ENCODE measurements at places on chromosomes 12 and 14.

GRCh38 chr14:93239869-93240677 is 33.0 kb downstream of the UBR7 start:
- no peak for DNase-seq

DNA sequence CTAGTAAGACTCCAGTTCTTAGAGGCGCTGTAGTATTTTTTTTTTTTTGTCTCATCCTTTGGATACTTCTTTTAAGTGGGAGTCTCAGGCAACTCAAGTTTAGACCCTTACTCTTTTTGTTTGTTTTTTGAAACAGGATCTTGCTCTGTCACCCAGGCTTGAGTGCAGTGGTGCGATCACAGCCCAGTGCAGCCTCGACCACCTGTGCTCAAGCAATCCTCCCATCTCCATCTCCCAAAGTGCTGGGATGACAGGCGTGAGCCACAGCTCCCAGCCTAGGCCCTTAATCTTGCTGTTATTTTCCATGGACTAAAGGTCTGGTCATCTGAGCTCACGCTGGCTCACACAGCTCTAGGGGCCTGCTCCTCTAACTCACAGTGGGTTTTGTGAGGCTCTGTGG is 21.3 kb downstream of the GPRC5A start:
- no peak for DNase-seq

DNA sequence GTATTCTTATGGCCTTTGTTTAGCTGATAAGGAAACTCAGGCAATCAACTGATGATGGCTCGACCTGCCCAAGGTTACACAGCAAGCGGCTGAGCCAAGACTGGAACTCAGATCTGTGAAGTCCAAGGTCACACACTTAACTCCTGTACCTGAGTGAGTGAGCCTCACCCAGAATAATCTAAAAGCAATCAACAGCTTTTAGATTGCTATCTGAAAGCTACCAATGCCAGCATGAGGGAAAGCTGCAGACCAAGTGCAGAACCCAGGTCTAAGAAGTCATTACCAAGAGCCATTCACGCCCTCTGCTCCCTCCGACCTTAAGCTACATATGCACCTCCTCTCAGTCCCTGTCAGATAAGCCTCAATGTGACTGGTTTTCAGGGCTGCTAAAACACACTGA is 12.1 kb downstream of the APPL2 start:
- no peak for DNase-seq

GRCh38 chr14:75295491-75296345 is 17.1 kb downstream of the FOS start:
- DNase-seq, result peak; percentile 76

DNA sequence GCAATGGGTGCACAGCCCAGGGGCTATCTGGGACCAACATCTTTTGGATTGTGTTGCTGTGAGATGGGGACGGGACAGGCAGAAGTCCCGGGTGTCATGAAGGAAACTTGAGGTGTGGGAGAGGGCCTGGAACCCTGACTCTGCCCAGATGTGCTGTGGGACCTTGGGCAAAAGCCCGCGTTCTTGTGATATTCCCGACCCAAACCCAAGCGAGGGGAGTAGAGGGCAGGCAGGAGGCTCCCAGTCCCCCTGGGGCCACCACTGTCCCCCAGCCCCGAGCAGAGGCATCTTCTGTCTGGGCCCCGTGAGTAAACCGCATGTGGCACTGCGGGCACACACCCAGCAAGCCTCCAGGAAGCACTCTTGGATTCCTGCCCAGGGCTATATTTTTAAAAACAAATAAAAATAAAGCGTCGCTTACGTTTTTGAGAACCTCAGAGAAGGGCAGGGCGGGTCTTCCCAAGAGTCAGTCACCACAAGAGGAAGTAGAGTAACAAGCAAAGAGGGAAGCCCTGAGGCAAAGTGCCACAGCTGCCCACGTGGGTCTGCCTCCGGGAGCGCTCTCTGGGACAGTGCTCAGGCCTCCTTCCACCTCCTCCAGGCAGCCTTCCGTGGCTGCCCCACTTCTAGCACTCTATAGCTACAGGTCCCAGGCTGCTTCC is 39.5 kb downstream of the BEGAIN start:
- peak; percentile 43 for DNase-seq

- no peak for DNase-seq
Observed at GRCh38 chr12:91695964-91696363, 449.7 kb downstream of the BTG1 start.

GRCh38 chr14:68269136-68269927 is 449.8 kb downstream of the RAD51B start:
- no peak for DNase-seq

DNA sequence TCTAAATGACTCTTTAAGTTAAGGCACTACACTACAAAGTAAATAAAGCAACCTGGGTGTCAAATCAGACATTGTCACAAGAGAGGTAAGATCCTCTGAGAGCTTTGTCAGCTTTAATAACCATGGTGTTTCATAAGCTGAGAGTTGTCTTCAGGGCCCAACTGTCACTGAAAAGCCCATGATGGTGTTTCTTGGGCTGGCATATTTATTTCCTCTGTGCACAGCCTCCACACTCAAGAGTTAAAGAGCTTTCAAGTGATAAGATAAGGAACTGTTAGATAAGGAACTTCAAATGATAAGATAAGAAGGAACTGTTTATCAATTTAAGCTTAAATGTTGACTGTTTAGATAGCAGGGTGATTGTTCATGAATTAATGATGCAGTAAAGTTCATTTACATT is 495.4 kb downstream of the TMEM117 start:
- DNase-seq, result no peak

DNA sequence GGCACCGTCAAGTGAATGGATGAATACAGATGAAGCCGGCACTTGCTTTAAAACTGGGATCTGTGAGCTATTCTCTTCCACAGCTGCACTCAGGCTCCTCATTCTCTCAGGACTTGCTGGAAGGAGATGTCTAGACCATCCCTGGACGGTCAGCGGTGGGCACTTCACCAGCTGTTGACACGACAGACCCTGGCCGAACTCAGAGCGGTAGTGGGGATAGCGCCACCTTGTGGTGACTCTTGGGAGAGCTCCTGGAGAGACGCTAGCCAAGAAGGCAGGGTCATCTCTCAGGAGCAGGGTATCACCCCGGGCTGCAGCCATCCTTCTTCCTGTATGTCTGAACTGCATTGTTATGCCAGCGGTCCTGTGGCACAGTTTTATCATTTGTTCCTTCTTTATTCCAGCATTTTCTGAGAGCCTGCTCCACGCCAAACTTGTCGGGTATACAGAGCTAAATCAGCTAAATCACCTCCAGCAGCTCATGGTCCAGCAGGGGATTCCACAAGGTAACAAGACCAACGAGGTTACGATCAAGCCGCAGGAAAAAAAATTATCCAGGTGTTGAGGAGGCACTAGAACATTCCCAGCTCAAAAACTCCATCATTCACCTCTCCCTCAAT is 10.0 kb downstream of the WNT1 start:
- DNase-seq, result peak; percentile 75

GRCh38 chr14:33948145-33948868 is 2.6 kb downstream of the EGLN3 start:
- DNase-seq, result no peak

GRCh38 chr14:35669782-35670181 is 135.8 kb downstream of the INSM2 start:
- DNase-seq, result no peak

GRCh38 chr12:106342397-106343213 is 14.9 kb upstream of the POLR3B start:
- no peak for DNase-seq

- no peak for DNase-seq
Observed at GRCh38 chr14:104344818-104345620, 206.6 kb downstream of the KIF26A start.

DNA sequence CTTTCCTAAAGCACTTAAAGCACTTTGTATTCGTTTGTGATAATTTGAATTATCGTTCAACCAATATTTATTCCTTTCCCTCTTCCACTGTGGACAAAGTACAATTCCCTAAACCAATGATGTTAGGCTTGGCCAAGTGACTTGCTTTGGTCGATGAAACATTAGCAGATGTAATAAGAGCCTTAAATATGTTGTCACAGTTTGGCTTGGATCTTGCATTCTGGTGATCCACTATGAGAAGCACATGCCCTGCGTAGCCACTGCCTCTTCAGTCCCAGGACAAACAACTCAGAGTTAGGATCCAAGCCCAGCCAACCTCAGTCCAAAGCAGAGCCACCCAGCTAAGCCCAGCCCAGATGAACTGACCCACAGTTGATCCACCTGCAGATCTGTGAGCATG is 8.4 kb upstream of the C12orf75 start:
- no peak for DNase-seq

GRCh38 chr14:96832351-96832750 is 35.2 kb downstream of the VRK1 start:
- DNase-seq, result no peak

DNA sequence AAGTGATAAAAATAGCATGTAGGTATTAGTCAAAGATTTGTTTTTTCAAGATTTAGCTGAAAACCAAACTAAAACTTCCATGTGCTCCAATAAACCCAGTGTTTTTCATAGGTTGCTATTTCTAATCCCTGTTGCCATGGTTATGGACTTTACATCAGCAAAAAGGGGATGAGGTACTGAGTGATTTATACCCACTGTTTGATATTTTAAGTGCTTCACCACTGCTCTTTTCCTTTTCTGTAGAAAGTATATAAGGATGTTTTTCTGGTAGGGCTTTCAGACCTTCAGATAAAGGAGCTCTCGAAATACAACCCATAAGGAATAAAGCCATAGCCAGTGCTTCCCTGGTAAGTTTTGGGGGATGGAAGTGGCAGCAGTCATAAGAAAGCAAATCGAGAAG is at the start of gene OTOGL:
TSS of gene OTOGL (plus strand) at position 279 of the 400 bp plus-strand sequence. CDS start 109,895 bp downstream, outside the sequence.
- DNase-seq, result no peak

DNA sequence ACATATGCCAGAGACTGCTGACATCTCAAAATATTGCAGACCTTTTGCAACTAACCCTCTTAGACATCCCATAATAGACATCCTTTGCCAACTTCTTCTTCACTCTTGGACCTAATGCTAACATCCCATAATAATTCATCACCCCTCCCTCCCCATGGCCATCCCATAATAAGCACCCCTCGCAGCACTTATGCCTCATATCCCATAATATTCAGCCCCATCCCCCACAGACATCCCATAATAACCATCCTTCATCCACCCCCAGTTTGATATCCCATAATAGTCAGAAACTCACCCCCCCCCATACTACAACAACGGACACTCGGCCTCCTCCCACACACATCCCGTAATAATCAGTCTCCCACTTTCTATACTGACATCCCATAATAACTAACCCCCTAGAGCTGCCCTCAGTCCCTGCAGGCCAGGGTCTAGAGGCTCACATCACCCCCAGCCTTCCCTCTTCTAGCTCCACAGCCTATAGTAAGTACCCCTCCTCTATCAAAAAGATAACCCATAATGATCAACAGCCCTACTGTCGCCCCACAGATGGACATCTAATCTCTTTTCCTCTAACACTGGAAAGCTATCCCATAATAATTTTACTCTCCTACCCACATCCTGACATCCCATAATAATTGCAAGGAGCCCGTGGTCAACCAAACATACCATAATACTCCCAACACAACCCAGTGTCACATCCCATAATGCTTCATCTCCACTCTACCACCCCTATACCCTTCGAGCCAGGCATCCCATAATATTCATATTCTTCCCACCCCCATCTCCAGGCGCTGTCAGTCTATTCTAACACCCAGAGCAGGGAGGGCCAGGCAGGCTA is 792 bp upstream of the CHD4 start:
- peak; percentile 51 for DNase-seq

GRCh38 chr12:78034025-78034424 is 203.3 kb downstream of the NAV3 start:
- DNase-seq, result no peak

GRCh38 chr12:57897286-57897974 is 43.9 kb upstream of the ATP23 start:
- no peak for DNase-seq

DNA sequence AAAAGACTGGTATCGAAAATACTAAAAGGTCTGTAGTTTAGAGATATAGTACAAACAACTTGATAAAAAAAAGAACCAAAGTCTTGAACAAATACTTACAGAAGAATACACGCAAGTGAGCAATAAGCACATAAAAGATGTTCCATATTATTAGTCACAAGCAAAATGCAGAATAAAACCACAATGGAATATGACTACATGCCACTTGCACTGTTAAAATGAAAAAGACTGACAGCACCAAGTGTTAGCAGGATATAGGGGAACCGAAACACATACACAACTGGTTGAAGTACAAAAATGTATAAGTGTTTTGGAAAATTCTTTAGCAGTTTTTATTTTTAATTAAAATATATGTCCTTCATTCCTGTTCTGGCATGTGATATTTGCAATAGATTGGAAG is 3.6 kb downstream of the CLEC2A start:
- DNase-seq, result no peak

DNA sequence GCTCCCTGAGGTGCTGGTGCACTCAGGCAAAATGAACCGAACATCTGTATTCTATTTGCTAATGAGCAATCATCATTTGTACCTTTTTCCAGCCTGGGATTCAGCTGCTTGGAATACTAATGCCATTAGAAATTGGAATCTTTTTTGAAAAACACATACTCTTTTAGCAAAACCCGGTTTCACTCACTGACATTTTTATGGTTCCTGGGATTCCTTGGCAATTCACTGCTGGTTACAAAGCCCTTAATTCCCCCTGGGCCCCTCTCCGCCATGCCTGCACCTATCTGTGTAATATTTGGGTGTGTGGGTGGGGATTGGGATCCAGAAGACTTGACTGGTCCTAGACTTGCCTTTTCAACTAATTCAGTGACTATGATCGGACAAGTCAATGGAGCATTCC is 199.1 kb downstream of the FOXN3 start:
- DNase-seq, result no peak

- peak; percentile 74 for DNase-seq
Observed at GRCh38 chr14:23559010-23559925, 3.2 kb downstream of the THTPA start.

GRCh38 chr12:113244047-113244460 is 22.8 kb downstream of the TPCN1 start:
- no peak for DNase-seq

GRCh38 chr14:28161040-28161439 is 605.5 kb upstream of the FOXG1 start:
- DNase-seq, result no peak

GRCh38 chr12:119151445-119152026 is 27.2 kb upstream of the HSPB8 start:
- no peak for DNase-seq

GRCh38 chr12:111664961-111665865 is 20.5 kb downstream of the BRAP start:
- no peak for DNase-seq

DNA sequence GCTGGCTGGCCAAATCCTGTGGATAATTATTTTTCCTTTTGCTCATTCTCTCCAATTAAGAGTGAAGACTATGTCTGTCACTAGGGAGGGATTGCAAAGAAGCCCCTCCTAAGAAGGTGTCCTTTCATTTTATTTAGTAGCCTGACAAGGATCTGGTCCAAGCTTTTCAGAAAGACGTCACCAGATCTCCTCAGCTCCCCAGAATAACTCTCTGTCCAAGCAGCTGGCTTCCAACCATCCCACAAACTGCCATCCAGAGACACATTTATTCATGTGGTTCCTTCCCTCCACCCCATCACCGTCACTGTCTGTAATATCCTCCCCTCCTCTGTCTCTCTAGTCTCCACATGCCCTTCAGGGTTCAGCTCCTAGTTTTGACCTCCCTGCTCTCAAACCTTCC is 69.9 kb downstream of the PPM1H start:
- DNase-seq, result no peak
